Ascending aorta (tissue), 2 donors: ENCODE measurements at places on chromosomes 16 and 17. TPM values are rescaled to one million over a fixed set of nuclear protein-coding genes. Genes with fewer than 3 reads are reported as not detected.

Gene KCNJ18
- not detected for total RNA-seq

Gene NOL3
- total RNA-seq = 87.6 TPM

Gene AHSP
- total RNA-seq = not detected

Gene PRMT7
- total RNA-seq = 25.1 TPM

Gene CCL11
- total RNA-seq = not detected

DNA sequence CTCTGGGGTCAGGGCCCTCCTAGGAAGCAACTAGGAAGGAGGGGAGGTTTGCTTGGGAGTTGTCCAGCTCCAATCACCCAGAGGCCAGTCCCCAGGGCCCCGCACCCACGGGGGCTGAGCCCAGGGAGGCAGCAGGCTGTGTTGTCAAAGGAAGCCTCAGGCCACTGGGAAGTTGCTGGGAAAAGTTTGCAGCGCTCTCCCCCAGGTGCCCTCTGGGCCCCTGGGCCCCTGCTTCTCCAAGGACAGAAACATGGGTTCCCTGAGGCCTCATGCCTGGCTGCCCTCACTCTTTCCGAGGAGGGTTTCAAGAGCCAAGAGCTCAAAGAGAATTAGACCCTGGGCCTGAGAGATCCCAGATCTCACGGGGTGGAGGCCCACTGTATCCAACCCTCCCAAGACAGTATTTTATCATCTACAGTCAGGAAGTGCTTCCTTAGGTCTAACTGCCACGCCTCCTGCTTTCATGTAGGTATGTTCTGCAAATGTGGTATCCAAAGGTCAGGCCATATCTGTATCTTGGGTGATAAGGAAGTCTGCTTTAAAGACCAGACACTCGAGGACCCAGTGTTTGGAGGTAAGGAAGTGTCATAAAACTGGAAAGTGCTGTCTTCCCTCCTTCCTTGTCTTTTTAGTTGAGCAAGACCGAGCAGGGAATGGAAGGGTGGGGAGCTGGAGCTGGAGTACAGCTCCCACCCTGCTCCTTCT is 44.2 kb upstream of the ZNF423 start:
- H3K4me1 ChIP-seq = no peaks in the 10 kb centered on the region
- no peak overlapping the region for H3K4me3 ChIP-seq
- no peaks in the 10 kb centered on the region for H3K36me3 ChIP-seq
- no peaks in the 10 kb centered on the region for H3K27me3 ChIP-seq
- no peak overlapping the region for H3K27ac ChIP-seq

GRCh38 chr16:57634171-57634570 is 5.7 kb downstream of the ADGRG1 start:
- no peak for DNase-seq
- H3K4me1 ChIP-seq = no peaks in the 10 kb centered on the region
- H3K4me3 ChIP-seq = no peak overlapping the region
- no peaks in the 10 kb centered on the region for H3K36me3 ChIP-seq
- H3K27me3 ChIP-seq = no peaks in the 10 kb centered on the region

DNA sequence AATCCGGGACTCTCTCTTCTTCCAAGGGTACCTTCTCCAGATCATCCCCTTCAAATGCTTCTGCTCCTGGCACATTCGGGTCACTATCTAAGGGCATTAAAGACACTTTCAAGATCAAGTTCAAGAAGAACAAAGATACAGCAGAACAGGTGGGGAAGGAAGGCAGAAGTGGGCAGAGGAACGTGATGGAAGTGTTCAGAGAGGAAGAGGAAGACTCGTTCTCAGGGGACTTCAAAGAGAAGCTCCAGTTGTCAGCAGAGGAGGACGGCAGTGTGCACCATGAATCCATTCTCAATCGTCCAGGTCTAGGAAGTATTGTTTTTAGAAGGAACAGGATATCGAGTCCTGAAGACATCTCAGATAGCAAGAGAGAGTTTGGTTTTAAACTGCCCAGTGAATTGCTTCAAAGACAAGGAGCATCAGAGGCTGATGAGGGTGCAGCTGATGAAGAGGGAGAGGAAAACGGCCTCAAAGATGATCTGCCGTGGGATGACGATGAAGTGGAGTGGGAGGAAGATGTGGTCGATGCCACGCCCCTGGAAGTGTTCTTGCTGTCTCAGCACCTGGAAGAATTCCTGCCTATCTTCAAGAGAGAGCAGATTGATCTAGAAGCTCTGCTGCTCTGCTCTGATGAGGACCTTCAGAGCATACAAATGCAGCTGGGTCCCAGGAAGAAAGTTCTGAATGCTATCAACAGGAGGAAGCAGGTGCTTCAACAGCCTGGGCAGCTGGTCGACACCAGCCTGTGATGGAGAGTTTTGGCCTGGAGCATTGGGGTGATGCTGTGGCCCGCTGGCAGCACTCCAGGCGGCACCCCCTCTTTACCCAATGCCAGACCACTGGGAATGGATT is 16.8 kb downstream of the ANKS4B start:
- H3K27ac ChIP-seq = no peak overlapping the region
- DNase-seq = no peak
- no peaks in the 10 kb centered on the region for H3K4me1 ChIP-seq
- no peaks in the 10 kb centered on the region for H3K36me3 ChIP-seq
- no peaks in the 10 kb centered on the region for H3K27me3 ChIP-seq
- H3K4me3 ChIP-seq = no peak overlapping the region

DNA sequence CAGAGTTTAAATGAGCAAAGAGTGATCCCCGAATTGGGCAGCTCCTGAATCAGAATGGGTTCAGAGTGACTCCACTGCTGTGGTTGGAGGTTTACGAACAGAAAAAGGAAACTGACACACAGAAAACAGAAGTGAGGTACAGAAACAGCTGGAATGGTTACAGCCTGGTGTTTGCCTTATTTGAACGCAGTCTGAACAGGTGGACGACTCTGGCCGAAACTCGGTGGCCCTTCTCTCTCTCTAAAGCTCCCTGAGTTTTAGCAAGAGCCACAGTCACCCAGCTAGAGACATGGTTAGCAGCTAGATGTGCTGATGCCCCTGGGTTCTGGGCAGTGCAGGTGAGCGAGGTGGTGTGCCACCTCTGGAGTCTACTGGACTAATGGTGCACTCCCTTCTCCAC is 54.2 kb upstream of the ATP2A3 start:
- no peak overlapping the region for H3K4me3 ChIP-seq
- H3K36me3 ChIP-seq = peaks cover 97% of the 10 kb centered on the region
- DNase-seq = no peak
- no peak overlapping the region for H3K27ac ChIP-seq
- no peaks in the 10 kb centered on the region for H3K27me3 ChIP-seq

DNA sequence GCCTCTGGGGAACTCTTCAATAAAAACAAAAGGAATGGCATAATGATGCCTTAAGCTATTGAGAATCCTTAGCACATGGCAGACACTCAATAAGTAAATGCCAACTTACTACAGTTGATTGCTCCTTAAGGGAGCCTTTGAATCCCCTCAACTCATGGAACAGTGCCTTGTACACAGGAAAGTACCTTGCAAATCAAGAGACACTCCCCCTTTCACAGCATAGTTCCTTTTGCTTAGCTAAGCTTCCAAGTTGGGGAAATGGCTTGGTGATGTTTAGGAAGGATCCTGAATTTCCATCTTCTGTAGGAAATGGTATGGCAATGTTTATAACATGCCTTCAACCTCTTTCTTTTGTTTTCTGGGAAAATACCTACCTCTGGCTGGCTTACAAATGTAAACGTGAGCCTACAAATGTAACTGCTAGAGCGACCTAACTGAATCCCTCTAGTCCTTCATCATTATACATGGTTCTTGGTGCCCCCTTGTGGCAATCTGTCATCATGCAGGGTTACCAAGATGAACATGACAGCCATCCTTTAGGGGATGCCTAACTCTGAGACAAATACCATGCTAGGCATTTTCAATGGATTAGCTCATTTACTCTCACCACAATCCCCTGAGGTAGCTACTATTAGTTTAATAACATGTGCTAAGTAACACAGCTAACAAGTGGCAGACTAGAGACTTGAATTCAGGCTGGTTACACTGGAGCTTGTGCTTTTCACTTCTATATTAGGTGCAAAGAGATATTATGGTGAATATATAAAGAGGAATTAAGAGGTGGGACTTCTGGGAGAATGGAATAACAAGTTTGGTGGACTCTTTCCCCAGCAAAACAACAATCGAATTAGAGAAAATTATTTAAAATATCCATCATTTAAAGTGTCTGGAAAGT is 65.0 kb downstream of the MMD start:
- no peak overlapping the region for H3K4me3 ChIP-seq
- no peak for DNase-seq
- H3K36me3 ChIP-seq = no peaks in the 10 kb centered on the region
- H3K27me3 ChIP-seq = no peaks in the 10 kb centered on the region
- no peaks in the 10 kb centered on the region for H3K4me1 ChIP-seq

- H3K4me3 ChIP-seq = no peak overlapping the region
- no peak for DNase-seq
- H3K27me3 ChIP-seq = no peaks in the 10 kb centered on the region
- H3K27ac ChIP-seq = no peak overlapping the region
- H3K4me1 ChIP-seq = no peaks in the 10 kb centered on the region
Observed at GRCh38 chr16:51761001-51761400, 609.9 kb upstream of the SALL1 start.

DNA sequence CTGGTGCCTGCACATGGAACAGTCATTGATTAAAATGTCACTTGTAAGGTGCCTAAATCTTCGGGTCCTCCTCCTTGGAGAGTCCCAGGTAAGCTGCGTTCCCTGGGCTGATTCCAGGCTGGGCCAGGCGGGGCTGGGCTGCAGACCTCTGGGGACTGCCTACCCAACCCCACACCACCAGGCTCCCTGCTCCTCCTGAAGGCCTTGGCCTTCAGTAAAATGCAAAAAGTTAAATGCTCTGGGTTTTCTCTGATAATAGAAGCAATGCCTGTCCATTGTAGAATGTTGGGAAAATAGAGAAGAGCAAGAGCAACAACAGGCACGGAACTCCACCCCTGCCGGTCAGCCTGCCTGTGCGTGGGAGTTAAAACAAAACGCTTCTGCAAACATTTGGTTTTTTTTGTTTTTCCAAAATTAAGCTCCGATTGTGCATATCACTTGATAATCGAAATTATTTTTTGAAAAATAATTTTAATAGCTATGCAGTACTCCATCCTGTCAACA is 363.9 kb downstream of the SEC14L1 start:
- H3K27me3 ChIP-seq = no peaks in the 10 kb centered on the region
- peaks cover 5% of the 10 kb centered on the region for H3K36me3 ChIP-seq
- DNase-seq = no peak
- no peaks in the 10 kb centered on the region for H3K4me1 ChIP-seq
- no peak overlapping the region for H3K27ac ChIP-seq

GRCh38 chr17:67982034-67982640 is 14.1 kb downstream of the C17orf58 start:
- H3K27me3 ChIP-seq = no peaks in the 10 kb centered on the region
- H3K4me1 ChIP-seq = no peaks in the 10 kb centered on the region
- no peaks in the 10 kb centered on the region for H3K36me3 ChIP-seq
- no peak overlapping the region for H3K27ac ChIP-seq

DNA sequence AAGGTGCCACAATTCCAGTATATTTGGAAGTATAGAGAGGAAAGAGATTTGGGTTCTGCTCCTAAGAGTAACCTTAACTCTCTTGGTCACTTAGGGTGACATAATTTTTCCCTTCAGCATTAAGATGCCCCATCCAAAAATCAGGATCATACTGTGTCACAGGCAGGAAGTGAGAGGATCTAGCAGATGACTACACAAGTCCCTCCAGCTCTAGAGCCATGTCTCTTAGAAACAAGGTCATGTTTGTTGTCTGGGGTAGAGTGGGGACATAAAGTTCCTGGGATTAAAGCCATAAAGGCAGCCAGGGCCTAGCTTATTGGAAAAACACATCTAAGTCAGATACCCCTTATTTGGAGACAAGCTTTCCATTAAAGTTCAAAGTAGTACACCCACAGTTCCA is 2.7 kb downstream of the CCL8 start:
- H3K4me1 ChIP-seq = no peaks in the 10 kb centered on the region
- no peaks in the 10 kb centered on the region for H3K27me3 ChIP-seq
- peak overlapping the region; percentile 38 for H3K27ac ChIP-seq
- H3K4me3 ChIP-seq = no peak overlapping the region

- H3K36me3 ChIP-seq = peaks cover 12% of the 10 kb centered on the region
- H3K27me3 ChIP-seq = no peaks in the 10 kb centered on the region
- H3K4me1 ChIP-seq = peaks cover 3% of the 10 kb centered on the region
Observed at GRCh38 chr17:57294629-57295501, 38.5 kb downstream of the MSI2 start.

GRCh38 chr16:68481636-68482035 is 33.3 kb upstream of the SMPD3 start:
- H3K27me3 ChIP-seq = no peaks in the 10 kb centered on the region
- H3K4me1 ChIP-seq = no peaks in the 10 kb centered on the region
- H3K27ac ChIP-seq = no peak overlapping the region
- no peak overlapping the region for H3K4me3 ChIP-seq
- H3K36me3 ChIP-seq = no peaks in the 10 kb centered on the region
- no peak for DNase-seq

- DNase-seq = no peak
- no peak overlapping the region for H3K27ac ChIP-seq
- no peaks in the 10 kb centered on the region for H3K36me3 ChIP-seq
- peaks cover 27% of the 10 kb centered on the region for H3K27me3 ChIP-seq
- H3K4me3 ChIP-seq = no peak overlapping the region
- peaks cover 3% of the 10 kb centered on the region for H3K4me1 ChIP-seq
Observed at GRCh38 chr17:48643697-48644012, 17.5 kb upstream of the HOXB9 start.

DNA sequence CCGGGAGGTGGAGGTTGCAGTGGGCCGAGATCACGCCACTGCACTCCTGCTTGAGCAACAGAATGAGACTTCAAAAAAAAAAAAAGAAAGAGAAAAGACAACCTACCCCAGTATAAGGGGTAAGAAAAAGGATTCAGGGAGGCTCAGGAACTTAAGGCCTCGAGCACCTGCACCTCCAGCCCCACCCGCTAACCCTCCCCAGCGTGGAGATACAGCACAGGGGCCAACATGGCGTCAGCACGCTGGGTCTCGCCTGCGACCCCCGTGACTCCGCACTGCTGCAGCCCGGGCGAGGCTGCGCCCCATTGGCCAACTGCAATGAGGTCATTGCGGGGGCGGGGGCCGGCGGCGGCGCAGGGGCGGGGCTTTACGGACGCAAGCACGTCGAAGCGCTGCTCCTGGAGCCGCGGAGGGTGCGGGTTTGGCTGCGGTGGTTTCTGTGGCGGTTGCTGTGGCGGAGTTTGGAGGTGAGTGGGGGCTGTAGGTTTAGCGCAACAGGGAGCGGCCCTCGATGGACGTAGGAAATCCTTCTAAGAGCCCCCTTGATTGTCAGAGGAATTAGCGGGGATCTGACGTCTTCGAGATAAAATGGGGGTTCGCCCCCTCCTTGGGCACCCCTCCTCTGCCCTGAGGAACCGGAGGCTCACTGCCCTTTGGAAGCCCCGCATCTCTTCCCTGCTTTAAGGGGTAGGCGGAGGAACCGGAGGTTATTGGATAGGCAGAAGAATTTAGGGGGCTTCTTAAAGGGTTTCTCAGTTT is at the start of gene ATP6V0A1:
Gene ATP6V0A1, plus strand, starts transcription at position 382 of the 759 bp plus-strand sequence. CDS start 2,017 bp downstream, outside the sequence.
- H3K4me1 ChIP-seq = peaks cover 25% of the 10 kb centered on the region
- peak within 1 kb of the TSS; percentile 76 for H3K4me3 ChIP-seq
- peak within 1 kb of the TSS; percentile 98 for H3K27ac ChIP-seq
- H3K36me3 ChIP-seq = peaks cover 15% of the 10 kb centered on the region
- peak; percentile 97 for DNase-seq
- H3K27me3 ChIP-seq = no peaks in the 10 kb centered on the region

- no peaks in the 10 kb centered on the region for H3K4me1 ChIP-seq
- no peak for DNase-seq
- H3K36me3 ChIP-seq = no peaks in the 10 kb centered on the region
- H3K4me3 ChIP-seq = no peak overlapping the region
- no peak overlapping the region for H3K27ac ChIP-seq
Observed at GRCh38 chr17:51371732-51372151, 111.4 kb downstream of the UTP18 start.

- H3K4me3 ChIP-seq = no peak overlapping the region
- H3K27ac ChIP-seq = no peak overlapping the region
- H3K4me1 ChIP-seq = peaks cover 13% of the 10 kb centered on the region
Observed at GRCh38 chr16:86821895-86822294, 243.5 kb downstream of the FOXL1 start.
